ENCODE measurements at places on chromosomes 2 and 18. TPM values are rescaled to one million over a fixed set of nuclear protein-coding genes. Genes with fewer than 3 reads are reported as not detected.
A peak's percentile ranks its signal among the peaks of the same experiment; 100 is the strongest.

GRCh38 chr2:240893363-240893844 lies 2.6 kb downstream of the MAB21L4 start:
- DNase-seq = peak; percentile 49

Gene HRH4
- total RNA-seq = 0.28 TPM

DNA sequence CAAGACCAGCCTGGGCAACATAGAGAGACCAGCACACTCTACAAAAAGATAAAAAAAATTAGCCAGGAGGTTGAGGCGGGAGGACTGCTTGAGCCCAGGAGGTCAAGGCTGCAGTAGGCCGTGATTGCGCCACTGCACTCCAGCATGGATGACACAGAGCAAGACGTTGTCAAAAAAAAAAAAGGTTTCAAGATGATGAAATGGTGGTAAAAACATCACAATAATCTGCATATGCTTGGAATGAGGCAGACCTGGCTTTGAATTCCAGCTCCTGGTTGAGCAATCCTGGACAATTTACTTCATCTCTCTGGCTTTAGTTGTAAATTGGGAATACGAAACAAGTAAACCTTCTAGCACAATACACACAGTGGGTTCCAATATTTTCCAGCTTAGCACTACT lies 24.1 kb downstream of the USP40 start:
- no peak for DNase-seq

DNA sequence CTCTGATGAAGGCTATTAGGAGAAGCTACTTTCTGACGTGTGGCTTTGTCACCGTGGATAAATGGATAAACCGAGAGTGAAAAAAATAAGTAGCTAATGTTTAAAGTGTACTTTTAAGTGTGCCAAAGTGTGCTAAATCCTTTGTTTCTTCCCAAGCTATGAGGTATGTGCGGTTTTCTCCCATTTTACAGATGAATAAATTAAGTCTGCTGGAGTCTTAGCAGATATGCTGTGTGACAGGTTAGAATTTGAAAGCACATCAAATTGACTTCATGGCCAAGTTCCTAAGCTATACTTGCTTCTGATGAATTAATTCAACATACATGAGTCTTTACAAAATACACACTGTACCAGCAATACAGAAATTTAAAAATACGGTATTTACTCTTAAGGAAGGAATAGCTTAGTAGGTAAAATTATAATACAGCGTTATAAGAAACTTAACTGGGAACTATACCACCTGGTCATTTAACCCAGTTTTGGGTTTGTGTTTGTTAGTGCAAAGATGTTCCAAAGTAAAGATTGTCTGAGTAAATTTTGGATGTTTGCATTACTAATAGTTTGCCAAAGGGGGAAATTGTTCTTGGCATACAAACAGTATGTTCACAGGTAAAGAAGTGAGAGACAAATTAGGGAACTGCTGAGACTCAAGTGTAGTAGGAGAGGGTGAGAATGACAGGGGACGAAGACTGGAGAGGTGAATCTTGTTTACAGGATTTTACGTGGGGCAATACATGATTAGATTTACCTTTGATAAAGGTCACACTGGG lies 1.4 kb downstream of the AGPS start:
- no peak for DNase-seq

Gene EML6
- 5.3 TPM for total RNA-seq

Gene ASB18
- total RNA-seq = not detected

Gene LOXHD1
- total RNA-seq = not detected

- no peak for DNase-seq
Observed at GRCh38 chr2:54716375-54716774, 7.1 kb upstream of the EML6 start.

Gene PLGLB2
- 5.0 TPM for total RNA-seq

Gene LRRC30
- not detected for total RNA-seq

GRCh38 chr2:231940795-231941194 lies 14.6 kb upstream of the NPPC start:
- DNase-seq = no peak

DNA sequence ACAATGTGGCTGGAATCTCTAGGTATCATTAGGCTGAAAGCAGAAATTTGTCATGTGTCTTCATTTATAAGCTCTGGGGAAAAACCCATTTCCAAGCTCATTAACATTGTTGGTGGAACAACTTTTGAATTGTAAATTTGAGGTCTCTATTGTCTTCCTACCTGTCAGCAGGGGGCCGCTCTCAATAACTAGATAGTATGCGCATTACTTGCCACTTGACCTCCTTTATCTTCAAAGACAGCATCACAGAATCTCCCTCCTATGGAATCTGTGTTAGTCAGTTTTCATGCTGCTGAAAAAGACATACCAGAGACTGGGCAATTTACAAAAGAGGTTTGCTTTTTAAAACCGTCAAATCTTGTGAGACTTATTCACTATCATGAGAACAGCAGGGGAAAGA lies 223.1 kb downstream of the CALCRL start:
- DNase-seq = no peak

Gene IL18R1
- total RNA-seq = 3.9 TPM

Gene NR4A2
- 10.4 TPM for total RNA-seq

DNA sequence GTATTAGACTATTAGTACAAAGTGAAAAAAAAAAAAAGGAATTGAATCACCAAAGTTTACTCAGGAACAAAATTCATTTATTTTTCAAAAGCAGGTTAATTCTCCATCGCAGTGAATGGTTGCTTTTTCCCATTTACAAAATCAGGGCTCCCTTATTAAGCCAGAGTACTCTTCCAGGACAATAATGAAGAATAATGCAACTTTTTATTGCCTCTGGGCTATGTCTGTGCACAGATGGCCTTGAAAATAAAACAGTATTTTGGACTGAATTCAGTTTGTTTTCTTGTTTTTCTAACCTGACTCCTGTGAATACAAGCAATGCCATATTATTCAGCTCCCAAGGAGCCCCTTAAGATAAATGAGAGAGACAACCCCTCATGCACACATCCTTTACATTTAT lies 246.8 kb downstream of the KCNS3 start:
- no peak for DNase-seq

Gene FAM110C
- 33.6 TPM for total RNA-seq

DNA sequence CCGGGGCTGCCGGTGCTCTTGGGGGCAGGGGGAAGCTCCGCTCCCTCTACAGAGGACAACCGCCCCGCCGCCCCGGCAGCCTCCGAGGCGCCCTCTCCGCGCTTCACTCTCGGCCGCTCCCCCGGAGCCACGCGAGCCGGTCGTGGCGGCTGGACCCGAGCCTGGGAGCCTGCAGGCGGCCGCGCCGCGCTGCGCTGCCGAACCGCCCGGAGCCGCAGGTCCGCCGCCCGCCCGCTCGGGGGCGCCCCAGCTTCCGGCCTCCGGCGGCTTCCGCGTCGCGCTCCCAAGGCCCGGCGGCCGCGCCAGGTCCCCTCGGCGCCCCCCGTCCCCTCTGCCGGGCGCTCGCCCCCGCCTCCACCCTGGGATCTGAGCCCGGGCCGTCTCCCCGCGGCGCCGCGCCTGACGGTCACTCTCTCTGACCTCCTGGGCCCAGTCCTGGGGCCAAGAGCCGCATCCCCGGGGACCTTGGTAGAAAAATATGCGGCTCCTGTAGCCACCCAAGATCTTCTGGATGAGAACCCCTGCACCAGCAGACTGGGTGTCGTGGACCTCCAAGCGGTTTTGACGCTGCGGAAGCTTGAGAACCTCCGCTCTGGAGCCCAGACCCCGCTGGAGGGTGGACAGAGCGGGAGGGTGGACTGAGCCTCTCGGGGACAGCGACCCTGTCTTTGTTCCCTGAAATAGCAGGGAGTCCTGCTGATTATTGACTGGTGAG lies 44.3 kb downstream of the SERTAD2 start:
- DNase-seq = peak; percentile 68

Gene OTX1
- not detected for total RNA-seq

Gene CKAP2L
- 1.2 TPM for total RNA-seq

DNA sequence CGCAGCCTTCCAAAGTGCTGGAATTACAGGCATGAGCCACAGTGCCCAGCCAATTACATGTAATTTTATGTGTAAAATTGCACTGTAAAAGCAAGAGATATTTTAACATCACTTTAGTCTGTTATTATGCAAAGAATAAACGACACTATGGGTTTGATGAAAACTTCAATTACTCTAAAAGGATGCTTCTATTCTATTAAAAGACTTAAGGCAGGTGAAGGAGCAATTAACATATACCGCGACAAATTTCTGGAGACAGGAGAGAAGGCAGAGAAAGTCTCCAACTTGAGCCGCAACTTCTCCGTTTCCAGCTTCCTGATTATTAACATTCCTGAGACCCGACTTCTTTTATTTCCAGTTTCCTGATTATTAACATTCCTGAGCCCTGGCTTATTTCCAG lies 53.7 kb downstream of the FAM210A start:
- DNase-seq = no peak

- DNase-seq = no peak
Observed at GRCh38 chr2:209413311-209414014, 10.4 kb upstream of the MAP2 start.

- peak; percentile 58 for DNase-seq
Observed at GRCh38 chr2:29011418-29012060, 30.4 kb downstream of the TOGARAM2 start.

- no peak for DNase-seq
Observed at GRCh38 chr2:137947032-137947727, 17.1 kb upstream of the HNMT start.

DNA sequence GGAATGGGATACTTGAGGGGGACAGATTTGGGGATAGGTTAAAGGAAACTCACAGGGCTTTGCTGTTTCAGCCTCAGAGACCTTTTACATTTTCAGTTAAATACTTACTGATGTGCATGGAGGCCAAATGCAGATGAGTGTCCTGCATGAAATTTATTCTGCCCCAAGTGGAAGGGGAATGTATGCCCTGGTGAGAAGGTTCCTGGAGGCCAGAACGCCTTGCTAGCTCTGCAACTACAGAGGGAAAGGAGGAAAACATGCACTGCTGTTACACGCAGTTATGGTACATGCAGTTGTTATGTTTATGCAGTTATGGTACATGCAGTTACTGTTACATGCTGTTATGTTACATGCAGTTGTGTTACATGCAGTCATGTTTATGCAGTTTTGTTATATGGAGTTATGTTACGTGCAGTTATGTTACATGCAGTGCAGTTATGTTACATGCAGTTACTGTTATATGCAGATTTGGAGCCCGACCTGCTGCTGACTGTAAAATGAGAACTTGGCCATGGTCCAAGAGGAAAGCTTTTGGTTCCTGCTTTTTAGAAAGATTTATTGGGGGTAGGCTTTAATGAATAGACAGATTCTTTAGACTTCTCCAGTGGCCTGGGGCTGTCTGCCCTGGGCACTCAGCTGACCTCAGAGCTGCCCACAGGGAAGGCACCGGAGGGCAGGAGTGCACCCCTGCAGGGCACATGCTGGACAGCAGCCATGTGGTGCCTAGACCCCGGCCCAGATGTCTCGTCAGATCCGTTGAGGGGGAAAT lies 84.1 kb downstream of the LDLRAD4 start:
- DNase-seq = no peak

GRCh38 chr2:127115471-127116199 lies 8.7 kb upstream of the BIN1 start:
- no peak for DNase-seq

Gene REG3A
- not detected for total RNA-seq

DNA sequence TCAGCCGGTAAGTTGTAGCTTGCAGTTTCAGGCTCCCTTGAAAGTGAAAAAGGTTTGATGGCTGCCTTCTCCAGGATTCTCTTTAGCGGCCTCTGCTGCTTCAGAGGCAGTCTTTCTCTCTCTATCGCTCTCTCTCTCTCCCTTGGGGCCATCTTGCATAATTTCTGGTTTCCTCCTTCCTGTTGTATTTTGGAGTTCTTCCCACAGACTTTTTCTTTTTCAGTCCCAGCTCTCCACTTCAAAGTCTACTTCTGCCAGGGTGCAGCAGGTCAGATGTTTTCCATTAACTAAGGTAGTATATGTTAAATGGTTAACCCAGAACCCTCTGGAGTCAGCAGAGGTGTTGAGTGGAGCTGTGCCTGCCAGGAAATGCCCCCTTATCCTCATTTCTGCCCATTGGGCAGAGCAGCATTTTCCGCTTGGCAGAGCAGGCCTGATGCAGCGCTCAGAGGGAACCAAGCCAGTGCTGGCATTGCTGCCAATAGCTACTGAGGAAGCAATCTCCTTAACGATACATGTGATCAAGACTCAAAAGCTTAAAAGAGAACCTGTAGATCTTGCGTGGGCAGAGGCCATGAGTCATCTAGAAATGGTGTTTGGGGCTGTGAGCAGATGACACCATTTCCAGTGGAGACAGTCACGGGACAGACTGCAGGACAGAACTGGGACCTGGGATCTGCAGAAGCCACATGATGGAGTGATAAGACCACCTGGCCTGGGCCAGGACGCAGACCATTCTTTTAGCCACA lies 20.8 kb downstream of the DBI start:
- peak; percentile 57 for DNase-seq

GRCh38 chr2:109655287-109655686 lies 41.1 kb downstream of the SOWAHC start:
- DNase-seq = no peak

DNA sequence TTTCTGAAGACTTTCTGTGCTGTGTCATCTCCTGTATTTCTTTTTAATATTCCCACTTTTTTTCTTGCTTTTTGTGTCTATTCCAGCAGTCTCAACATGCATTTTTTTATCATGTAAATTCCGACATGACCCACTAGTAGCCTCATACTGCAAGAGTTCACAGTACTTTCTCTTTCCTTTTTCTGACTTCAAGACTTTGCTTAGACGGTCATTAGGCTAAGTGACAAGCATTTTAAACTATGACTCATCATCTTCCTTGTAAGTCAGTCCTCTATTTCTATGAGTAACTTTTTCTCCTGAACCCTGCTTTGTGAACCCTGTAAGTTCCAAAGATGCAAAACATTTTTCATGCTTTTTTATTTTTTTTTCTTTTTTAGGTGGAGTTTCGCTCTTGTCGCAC lies 381.2 kb downstream of the TXNL1 start:
- DNase-seq = no peak

DNA sequence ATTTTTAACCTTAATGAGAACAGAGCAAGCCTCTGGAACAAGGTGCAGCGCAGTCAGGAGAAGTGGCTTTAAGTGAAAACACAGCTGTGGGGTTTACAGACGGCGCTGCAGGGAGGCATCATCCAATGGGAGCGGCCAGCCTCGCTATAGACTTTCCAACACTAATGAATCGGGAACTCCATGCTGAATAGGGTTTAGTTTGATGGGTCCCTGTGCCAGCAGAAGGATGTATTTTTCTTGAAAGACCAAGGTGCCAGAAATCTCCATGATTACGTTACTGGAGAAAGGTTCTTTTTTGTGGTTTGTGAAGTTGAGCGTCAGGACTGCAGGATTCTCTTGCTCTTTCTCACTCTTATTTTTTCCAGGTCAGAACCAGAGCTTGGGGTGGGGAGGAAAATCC lies 87.9 kb upstream of the ALPP start:
- no peak for DNase-seq

- DNase-seq = no peak
Observed at GRCh38 chr2:3981446-3981987, 278.1 kb downstream of the DCDC2C start.

Gene ALK
- 0.07 TPM for total RNA-seq

GRCh38 chr18:8889489-8889888 lies 184.1 kb downstream of the MTCL1 start:
- DNase-seq = no peak

GRCh38 chr18:12838178-12838634 lies 45.8 kb downstream of the PTPN2 start:
- DNase-seq = peak; percentile 80

GRCh38 chr2:40028792-40029488 lies 249.9 kb upstream of the THUMPD2 start:
- DNase-seq = no peak

Data from mucosa of descending colon (tissue), 3 donors.